ENCODE measurements at places on chromosomes 16 and 17.

DNA sequence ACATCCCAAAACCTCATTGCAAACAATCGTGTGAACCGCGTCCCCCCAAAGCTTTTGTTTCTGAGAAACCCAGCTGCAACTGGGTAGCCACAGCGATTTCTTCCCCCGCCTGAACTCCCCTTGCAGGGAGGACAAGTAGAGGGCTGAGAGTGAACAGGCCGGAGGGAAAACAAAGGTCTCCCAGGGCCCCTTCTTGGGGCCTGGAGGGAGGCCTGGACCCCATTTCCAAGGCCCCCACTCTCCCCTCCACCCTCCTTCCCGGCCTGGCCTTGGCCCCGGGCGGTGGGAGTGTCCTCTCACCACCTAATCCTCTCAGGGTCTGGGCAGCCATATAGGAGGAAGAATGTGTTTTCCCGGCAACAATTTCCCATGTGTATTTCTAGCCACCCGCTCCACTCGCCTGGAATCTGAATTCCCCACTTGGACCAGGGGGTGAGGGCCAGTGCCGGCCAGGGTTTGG, 2.6 kb downstream of the GLIS2 start:
- DNase-seq, result no peak

DNA sequence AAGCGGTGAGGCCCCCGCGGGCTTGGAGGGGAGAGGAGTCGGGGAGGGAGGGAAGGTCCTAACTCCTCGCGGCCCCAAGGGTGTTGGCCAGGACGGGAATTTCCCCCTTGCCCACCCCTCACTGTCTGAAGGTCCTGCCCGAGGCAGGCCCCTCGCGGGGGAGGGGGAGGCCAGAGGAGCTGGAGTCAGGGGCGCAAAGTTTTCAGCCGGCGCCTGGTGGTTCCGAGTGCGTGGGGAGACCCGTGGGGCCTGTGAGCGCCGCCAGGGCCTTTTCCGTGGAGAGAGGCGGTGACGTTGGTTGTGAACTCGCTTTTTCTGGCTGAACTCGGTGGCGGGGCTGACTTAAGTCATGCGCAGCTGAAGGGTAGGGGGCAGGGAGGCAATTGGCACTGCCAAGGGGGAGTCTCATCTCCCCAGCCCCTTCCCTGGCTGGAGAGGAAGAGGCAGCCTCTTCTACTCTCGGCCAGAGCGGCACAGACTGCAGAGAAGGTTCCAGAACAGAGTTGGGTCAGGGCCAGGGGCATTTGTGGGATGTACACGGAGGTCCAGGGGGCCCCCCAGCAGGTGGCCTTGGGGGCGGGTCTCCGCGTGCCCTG, 1.5 kb downstream of the CACNA1H start:
- DNase-seq, result no peak

GRCh38 chr16:85678821-85679220, 9.9 kb downstream of the GINS2 start:
- no peak for DNase-seq

DNA sequence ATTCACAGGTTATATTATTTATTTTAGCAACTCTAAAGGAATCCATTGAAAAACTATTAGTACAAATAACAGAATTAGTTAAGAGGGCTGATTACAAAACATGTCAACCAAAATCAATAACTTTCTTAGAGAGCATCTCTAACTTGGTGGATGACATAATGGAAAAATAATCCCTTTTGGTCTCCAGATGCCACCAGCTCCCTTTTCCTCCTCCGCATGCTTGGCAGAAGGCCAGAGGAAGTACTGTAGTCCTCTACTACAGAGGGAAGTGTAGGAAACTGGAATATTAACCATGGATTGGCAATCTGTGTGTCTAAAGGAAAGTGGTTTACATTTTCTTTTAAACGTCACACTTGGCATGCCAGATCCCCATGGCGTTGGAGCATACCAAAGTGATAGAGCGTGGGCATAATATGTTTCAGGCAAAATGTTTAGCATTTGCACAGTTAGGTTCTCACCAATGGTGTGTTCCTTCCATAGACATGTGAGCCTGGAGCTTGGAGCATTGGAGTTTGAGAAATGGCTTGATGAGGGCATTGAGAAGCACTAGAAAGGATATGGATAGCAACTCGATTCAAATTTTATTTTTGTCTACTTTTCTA, 106.3 kb downstream of the PRKCB start:
- no peak for DNase-seq

DNA sequence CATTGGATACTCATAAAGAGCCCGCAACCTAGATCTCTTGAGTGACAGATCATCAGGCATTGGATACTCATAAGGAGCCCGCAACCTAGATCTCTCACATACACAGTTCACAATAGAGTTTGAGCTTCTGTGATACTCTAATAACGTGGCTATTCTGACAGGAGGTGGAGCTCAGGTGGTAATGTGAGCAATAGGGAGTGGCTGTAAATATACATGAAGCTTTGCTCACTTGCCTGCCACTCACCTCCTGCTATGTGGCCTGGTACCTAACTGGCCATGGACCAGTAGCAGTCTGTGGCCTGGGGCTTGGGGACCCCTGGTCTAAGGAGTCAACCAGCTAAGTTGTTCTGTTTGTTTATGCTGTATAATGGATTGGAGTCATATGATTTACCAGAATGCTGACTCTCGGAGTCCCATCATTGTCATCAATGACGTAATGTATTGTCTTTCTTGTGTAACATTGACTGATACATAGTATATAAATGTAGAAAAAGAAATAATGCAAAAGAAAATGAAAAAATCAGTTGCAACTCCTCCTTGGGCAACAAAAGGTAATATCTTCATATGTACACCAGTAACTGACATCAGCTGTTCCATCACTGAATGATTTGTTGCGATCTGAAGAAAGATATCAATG, 17.5 kb downstream of the ABCA9 start:
- DNase-seq, result no peak

DNA sequence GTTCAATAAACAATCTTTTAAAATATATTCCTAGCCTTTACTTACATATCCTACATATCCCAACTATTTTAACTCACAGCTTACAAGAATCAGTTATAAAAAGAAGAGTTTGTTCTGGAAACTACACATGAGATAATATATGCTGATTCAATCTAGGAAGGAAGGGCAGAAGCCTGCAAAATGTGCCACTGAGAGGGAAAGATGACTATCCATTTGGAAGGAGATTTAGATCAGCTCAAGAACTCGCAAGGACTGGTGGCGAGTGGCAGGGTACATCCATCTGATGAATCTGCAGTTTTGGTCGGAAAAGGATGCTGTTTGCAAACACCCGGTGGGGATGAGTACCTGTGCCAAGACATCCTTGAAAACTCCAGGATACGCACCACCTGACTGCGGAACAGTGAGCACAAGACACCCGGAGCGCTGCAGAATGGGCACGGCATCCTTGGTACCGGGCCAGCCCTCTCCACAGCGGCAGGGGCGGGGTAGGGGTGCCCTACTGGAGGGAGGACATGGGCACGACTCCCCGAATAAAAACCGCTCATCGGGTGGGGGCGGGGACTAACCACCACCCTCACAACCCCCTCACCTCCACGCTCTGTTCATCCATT, 723 bp downstream of the TRIM37 start:
- DNase-seq, result no peak

- peak; percentile 39 for DNase-seq
Measured at GRCh38 chr17:16905593-16906191, 66.2 kb downstream of the TNFRSF13B start.

GRCh38 chr17:65071861-65072260, 15.3 kb upstream of the GNA13 start:
- DNase-seq, result peak; percentile 35

GRCh38 chr17:76000016-76000754, 470 bp upstream of the CDK3 start:
- no peak for DNase-seq

GRCh38 chr17:44598932-44599297, 41.6 kb downstream of the FZD2 start:
- DNase-seq, result no peak

All from kidney epithelial cell (primary cell).